ENCODE measurements at places on chromosomes 5 and 9.

GRCh38 chr5:107476783-107477182 is 194.0 kb downstream of the EFNA5 start:
- DNase-seq = no peak

DNA sequence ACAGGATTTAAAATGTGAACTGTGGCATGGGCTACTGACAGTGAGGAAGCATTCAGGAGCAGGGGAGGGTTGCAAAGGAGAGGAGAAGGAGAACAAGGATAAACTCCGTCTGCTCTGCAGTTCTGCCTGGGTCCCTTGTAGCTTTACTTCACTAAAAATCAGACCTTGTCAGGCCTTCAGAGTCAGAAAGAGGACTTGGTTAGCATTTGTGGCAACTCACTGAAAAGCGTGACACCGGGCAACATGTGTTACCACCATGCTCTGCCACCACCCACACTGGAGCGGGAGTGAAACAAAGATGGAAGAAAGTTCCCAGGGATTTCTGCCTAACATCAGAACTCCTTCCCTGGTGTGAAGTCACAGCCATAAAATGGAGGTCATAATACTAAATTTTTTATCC is 19.3 kb downstream of the FYB1 start:
- no peak for DNase-seq

DNA sequence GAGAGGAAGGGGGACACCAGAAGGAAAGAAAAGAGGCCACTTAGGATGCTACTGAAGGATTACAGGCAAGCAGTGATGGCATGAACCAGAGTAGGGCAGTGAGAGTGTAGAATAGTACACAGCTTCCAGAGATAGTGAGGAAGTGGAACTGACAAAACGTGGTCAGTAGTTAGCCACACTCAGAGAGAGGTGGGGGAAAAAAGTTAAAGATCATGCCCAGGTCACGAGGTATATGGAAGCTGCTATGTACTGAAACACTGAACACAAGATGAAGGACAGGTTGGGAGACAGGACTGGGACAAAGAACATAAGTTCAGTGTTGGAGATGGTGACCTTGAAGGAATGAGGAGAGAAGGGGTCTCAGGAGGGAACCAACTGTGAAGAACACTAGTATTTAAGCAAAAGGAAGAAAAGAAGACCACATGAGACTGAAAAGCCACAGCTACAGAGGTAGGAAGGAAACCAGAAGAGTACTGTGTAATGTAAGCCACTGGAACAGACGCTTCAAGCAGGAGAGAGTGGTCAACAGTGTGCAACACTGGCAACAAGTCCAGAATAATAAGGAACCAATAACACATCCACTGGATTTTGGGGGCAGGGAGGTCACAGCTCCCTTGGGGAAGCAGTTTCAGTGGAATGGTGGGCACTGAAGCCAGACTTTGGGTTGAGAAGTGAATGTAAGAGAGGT is 45.5 kb downstream of the ELL2 start:
- DNase-seq = no peak

DNA sequence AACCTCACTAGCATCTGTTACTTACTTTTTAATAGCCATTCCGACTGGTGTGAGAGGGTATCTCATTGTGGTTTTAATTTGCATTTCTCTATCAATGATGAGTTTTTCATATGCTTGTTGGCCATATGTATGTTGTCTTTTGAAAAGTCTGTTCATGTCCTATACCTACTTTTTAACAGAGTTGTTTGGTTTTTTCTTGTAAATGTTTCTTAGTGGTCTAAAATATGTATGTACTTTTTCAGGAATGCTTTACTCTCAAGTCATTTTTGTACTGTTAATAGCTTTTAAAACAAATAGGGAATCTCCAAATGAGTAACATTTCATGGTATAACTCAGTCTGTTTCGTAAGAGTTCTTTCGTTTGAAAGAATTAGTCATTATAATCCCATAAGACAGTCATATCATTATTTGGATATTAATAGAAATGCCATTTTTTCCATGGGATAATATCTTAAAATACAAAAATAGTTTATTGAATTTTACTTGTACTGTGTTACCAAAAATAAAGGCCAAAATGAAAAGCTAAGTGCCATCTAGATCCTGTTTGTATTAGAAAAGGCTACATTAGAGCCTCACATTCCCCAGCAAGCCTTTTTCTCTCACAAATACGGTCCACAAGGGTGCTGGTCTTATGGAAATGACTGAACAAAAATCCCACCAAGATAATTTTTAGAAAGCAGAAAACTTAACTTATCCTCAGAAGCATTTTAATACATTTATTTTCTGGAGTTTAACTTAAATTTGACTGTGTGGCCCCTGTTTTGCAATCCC is 247.7 kb downstream of the PJA2 start:
- no peak for DNase-seq

DNA sequence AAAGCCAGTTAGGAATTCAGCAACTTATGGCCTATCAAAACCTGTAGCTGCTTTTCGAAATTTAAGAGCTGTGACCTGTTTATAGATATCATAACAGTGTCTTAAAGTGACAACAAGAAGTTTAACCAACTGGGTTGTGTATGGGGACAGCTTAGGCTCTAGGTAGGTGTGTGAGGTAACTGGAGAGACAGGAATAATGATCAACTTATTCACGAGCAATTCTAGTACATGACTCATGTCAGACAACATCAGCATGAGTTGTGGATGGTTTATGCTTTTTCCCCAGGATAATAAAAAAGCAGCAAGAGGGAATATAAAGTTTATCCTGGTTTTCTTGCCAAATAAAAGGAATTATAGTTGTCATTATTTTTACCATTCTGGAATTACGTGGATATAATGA is 88.6 kb downstream of the GDNF start:
- no peak for DNase-seq

GRCh38 chr9:124122813-124123462 is 111.4 kb downstream of the LHX2 start:
- no peak for DNase-seq

- DNase-seq = no peak
Observed at GRCh38 chr9:110531776-110532175, 47.8 kb downstream of the SVEP1 start.

GRCh38 chr9:100229561-100229960 is 123.2 kb downstream of the TEX10 start:
- no peak for DNase-seq

DNA sequence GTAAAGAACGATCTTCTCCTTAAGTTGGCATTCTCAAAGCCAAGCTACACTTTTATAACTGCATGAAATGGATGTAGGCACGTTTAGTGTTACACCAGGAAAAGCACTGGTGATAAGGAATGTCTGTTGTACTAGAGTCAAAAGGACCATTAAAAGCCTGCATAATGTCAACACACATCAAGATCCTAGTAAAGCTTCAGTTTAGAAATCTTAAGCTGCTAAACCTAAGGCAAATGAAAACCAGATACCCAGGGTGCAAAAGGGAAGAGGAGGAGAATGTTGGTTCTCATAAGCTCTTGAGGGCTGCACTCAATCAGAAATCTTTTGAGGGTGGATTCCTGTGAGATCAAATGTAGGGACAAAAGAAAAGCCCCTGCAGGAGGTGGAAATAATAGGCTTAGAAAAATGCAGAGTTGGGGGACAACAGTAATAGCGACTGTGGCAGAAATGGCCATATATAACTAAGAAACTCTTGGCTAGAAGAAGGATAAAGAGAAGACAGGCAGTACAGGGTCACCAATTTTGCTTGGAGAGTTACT is 148.2 kb downstream of the FBXL17 start:
- DNase-seq = no peak

- no peak for DNase-seq
Observed at GRCh38 chr9:136644593-136645351, 17.9 kb upstream of the EGFL7 start.

DNA sequence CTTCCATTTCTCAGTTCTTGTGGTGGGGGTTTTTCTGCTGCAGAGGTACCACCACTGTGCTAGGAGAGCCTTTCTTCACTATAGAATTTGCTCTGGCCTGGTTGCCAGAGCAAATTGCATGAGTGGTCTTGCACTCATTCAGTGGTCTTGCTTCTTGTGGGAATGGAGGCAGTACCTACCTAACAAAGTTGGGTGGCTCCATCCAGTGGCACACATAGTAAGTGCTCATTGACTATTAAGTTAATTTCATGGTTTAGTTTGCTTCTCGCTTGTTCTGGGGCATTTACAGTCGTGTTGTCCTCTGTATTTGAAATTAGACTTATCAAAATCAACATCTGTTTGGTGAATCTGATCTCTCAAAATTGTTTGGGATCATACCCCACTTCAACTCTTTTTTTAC is 23.0 kb downstream of the SLC28A3 start:
- no peak for DNase-seq

DNA sequence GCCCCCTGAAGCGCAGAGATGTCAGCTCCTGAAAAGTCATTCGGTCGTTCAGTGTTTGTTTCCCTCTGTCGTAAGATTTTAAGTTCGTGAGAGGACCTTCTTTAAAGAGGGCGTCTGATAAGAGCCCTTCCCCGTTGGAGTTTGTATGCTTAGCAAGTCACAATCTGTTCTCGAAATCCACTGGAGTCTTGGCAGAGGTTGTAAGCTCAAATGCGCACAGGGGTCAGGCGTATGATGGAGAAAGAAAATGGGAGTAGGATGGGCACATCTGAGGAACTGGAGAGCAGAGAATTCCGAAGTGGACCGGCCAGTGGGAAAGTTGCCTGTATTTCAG is 710 bp downstream of the HSD17B4 start:
- peak; percentile 2 for DNase-seq

DNA sequence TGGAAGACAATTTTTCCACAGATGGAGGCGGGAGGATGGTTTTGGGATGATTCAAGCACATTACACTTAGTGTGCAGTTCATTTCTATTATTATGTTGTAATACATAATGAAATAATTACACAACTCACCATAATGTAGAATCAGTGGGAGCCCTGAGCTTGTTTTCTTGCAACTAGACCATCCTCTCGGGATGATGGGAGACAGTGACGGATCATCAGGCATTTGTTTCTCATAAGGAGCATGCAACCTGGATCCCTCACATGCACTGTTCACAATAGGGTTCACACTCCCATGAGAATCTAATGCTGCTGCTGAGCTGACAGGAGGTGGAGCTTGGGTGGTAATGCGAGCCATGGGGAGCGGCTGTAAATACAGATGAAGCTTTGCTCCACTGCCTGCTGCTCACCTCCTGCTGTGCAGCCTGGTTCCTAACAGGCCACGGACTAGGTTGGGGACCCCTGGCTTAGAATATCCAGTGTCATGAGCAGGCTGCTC is 1.6 kb downstream of the STKLD1 start:
- no peak for DNase-seq

DNA sequence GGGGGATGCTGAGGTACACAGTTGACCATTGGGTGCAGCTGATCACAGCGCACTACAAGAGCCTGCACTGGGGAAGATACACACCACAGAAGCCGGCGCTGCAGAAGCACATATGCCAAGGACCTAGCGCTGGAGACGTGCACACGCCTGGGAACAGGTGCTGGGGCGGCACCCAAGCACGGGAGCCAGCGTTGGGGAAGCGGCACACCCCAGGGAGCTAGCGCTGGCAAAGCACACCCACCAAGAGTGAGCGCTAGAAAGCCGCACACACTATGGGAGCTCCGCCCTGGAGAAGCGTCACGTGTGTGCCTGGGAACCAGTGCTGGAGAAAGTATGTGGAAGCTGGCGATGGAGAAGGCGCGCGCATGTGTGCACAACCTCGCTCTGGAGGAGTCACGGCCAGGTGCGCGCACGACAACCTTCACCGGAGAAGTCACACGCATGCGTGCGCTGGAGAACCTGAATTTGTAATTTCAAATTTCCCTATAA is 4.5 kb downstream of the FANCC start:
- no peak for DNase-seq

- no peak for DNase-seq
Observed at GRCh38 chr9:82421498-82421897, 432.9 kb downstream of the SPATA31D1 start.

GRCh38 chr5:39328731-39329130 is 35.6 kb downstream of the C9 start:
- no peak for DNase-seq

- no peak for DNase-seq
Observed at GRCh38 chr9:127971357-127972235, 9.2 kb downstream of the EEIG1 start.

DNA sequence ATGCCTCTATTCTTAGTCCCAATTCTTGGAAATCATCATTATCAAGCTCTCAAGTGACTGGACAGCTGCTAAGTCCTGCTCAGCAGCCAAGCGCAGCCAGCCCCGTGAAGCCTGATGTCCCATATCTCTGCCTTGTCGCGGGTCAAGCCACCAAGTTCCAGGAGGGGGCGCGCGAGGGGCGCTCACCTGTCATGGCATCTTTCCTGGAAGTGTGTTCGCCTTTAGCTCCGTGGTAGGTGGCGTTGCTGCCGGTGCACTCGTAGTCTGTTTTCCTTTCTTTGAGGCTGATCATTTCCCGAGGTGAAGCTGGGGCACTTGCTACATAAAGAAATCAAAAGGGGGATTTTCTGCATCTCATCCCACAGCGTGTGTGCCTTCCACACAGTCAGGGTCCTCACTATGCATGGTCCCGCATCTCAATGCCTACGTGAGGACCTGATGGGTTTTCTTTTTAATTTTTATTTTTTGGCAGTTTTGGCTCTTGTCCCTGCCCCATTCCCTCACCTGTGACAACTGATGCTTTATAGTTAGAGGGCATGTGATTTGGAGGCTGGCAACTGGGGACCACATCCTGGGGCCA is 227.0 kb upstream of the DAP start:
- no peak for DNase-seq

DNA sequence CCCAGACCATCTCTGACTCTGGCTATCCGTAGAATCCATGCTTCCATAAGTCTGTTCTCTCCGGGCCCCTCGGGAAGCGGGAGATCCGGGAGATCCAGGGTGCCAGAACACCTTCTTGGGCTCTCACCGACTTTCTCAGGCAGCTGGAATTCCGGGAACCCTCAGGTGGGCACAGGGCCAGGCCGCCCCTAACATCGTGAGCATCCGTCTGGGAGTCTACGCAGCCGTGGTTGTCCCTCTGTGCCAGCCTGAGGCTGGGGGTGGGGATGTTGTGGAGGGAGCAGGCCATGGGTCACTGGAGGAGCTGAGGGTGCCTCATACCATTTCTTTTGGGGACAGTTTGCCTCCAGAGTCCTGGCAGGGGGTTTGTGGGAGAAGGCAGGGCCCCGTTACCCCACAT is 92.3 kb upstream of the COL5A1 start:
- no peak for DNase-seq

GRCh38 chr9:27184556-27185351 is 75.7 kb downstream of the TEK start:
- no peak for DNase-seq

DNA sequence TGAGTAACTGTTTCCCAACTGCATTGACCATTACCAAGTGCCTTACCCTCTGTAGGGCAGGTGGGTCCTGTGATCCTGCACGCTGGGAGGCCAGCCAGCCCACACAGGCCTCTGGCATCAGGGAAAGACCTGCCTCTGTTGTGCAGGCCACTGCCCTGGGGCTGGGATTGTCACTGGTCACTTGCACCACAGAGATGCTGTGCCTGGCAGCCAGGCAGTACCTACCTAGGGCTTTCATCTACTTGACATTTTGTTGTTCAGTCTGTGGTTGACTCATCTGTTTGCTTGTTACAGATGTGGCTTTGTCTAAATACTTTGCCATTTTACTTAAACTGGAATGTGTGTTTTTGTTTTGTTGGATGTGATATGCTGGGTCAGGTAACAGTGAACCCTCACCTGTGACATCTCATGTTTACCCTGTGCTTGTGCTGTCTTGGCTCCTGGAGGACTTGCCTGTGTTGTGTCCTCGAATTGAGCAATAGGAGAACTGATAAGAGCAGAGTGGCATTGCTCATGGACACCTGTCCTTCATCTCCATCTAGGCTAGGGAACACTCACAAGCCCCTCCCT is 32.8 kb downstream of the SECISBP2 start:
- no peak for DNase-seq

- no peak for DNase-seq
Observed at GRCh38 chr9:90121762-90122161, 517.0 kb downstream of the GADD45G start.

All from SIG-M5 (cell line).